Stimulated activated CD8-positive, alpha-beta memory T cell treated with anti-CD3 and anti-CD28 coated beads, Interleukin-4, amount 100 ng/mL, for 1 hour (primary cell): ENCODE measurements at places on chromosomes 7 and 10.

- no peak for DNase-seq
Measured at GRCh38 chr7:150931199-150931869, 46.8 kb downstream of the KCNH2 start.

DNA sequence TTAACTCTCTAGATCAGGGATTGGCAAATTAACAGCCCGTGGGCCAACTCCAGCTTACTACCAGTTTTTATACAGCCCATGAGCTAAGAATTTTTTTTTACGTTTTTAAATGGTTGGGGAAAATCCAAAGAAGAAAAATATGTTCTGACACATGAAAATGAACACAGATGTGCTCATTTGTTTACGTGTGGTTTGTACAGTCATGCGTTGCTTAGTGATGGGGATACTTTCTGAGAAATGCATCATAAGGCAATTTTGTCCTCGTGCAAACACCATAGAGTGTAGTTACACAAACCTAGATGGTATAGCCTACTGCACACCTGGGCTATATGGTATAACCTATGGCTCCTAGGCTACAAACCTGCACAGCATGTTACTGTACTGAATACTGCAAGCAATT, 8.3 kb upstream of the SMKR1 start:
- no peak for DNase-seq

DNA sequence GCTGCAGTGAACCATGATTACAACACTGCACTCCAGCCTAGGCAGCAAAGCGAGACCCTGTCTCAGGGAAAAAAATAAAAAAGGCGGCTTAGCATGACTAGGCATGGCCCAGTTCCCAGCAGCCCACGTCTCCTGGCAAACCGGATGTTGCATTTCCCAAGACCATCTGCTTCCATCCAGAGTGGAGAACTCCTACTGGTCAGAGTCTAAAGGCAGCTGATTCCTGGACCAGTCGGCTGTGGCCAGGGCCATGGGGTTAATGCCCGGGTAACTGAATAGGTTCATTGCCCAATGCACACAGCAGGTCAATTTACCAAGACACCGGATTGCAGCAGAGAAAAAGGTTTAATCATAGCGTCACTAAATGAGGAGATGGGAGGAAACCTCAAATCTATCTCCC, 133.1 kb downstream of the MYL10 start:
- no peak for DNase-seq

DNA sequence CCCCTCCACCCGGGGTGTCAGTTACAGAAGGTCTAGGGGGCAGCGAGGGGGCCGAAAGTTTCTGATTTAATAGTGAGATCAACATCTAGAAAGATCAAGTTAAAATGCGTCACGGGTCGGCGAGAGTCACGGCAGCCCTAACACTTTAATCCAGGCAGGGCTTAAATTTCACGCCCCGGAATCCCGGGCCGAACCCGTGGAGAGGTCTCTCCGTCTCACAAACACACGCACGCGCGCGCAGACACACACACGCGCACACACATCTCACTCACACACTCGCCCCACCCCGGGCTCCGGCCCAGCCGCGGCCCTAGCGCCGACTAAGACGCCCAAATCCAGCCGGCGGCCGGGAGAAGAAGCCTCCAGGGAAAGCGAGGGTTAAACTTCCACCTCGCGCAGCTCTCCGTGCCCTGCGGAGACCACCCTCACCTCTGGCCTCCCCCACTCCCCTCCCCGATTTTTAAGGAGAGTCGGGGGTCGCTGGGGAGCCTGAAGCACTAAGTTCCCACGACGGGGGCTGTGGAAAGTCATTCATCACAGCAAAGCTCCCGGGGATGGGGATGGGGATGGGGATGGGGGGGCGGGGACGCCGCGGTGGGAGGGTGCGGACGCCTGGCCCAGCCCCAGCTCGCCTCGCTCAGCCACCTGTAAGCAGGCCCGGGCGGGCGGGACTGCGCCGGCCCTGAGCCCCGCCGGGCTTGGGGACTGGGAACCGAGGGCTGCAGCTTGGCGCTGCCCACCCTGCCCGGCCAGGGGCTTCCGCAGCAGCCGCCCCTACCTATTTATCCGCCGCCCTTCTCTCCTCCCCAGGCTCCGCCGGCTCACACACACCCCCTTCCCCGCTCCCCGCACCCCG, 1.6 kb downstream of the PDGFA start:
- DNase-seq, result no peak

DNA sequence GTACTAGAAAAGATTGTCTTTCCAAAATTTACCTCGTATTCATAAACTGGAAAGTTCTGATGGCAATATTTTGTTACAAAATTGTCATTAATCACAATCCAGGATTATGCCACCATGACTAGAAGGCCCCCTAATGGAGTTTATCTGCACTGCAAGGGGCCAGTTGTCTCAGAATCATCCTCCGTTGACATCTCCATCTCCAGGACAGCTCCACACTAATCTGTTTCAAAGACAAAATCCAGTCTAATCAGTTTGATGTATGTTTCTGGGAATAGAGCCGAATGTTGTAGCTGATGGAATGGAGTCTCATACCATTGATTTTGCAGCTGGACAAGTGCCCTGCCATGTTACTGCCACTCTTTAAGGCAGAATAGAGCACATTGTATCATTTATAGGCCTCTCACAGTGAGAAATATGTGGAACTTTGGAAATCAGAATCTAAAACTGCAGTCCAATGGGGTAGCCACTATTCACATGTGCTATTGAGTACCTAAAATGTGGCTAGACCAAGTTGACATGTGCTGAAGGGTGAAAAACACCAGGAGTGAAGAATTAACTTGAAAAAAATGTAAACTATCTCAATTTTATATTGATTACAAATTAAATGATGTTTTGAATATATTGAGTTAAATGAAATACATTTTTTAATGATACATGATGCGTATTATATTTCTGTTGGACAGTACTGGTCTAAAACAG, 38.3 kb upstream of the TOMM7 start:
- no peak for DNase-seq

GRCh38 chr10:132443605-132443982, 46.6 kb downstream of the PWWP2B start:
- no peak for DNase-seq

GRCh38 chr10:123402656-123403055, 248.5 kb downstream of the BUB3 start:
- DNase-seq, result no peak

DNA sequence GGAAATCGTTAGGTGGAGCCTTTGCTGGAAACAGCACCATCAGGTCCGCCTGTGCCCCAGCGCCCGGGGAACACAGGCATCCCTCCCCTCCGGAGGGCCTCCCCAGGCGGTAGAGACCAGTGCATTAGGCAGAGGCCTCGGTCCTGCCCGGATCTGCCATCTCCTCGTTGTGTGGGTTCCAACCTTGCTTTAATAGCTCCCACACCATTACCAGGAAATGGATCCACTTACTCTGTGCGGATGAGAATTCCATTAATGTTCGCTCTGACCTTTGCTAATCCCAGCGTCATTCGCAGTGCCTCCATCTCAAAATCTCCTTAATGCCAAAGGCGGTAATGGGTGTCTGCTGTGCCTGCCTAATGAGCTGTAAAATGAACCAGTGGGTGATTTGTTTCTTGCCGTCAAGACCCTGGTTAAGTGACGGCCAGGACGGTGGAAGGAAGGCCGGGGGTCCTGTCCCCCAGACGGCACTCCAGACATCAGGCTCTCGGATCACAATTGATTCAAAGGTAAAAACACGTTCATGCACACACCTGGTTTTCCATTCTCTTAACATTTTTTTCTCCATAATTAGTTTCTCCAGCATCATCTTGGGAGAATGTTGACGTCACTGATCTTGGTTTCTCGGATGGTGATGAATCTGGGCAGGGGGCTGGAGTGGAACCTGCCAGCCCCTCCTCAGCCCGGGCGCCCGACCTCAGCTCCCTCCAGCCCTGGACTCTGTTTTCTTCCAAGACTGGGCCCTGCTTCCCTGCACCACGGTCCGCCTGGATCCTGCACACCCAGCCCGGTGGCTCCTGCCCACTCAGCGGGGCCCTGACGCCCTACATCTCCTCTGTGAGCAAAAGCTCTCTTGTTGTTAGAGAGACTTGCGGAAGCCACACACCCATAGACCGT, 22.8 kb upstream of the FAM20C start:
- no peak for DNase-seq

GRCh38 chr7:41744161-41744560, 41.3 kb upstream of the INHBA start:
- DNase-seq, result no peak

DNA sequence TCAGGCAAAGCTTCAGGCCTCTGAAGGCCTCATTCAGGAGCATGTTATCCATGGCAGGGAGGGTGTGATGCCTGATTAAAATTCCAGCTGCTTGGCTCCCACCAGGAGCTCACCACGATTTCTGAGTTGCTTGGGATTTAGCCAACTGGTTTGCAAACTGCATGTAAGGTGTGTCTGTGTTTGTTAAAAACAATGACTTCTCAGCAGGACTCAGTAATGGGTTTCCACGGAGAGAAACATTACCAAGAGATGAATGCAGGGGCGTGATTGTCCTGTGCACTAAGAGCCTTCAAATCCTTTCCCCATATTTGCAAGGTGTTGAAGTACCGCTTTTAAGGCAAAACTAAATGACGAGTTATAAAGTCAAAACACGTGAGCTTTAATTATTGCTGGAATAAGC, 88.8 kb upstream of the BTBD16 start:
- DNase-seq, result no peak

- no peak for DNase-seq
Measured at GRCh38 chr10:128476845-128477244, 350.6 kb upstream of the MKI67 start.

GRCh38 chr10:116984202-116984990, 20.6 kb downstream of the SHTN1 start:
- no peak for DNase-seq

- no peak for DNase-seq
Measured at GRCh38 chr7:149722356-149722957, 50.9 kb downstream of the ZNF467 start.

DNA sequence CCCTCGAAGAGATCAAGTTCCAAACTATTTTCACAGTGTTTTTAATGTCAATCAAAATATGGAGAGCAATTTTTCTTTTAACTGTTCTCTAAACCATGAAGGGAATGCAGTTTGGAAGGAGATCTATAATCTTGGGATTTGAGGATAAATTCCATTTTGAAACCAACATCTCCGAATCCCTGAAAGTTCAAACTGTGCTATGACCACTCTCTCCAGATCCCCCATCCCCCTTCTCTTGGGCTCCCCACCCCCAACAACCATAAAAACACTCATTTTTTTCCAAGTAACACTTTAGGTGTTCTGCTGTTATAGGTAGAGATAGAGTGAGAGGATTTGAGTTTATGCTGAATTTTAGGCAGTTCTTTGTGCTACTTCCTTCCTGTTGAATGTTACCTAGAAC, 1.7 kb downstream of the CALD1 start:
- DNase-seq, result no peak

- DNase-seq, result no peak
Measured at GRCh38 chr10:79142064-79142491, 73.3 kb downstream of the ZMIZ1 start.

- DNase-seq, result no peak
Measured at GRCh38 chr10:49116509-49117375, 1.4 kb upstream of the VSTM4 start.

GRCh38 chr10:131662851-131663250, 238.0 kb upstream of the PPP2R2D start:
- DNase-seq, result no peak

- DNase-seq, result no peak
Measured at GRCh38 chr7:1725199-1725690, 55.2 kb downstream of the ELFN1 start.

- DNase-seq, result no peak
Measured at GRCh38 chr10:118332948-118333710, 9.0 kb downstream of the FAM204A start.

- no peak for DNase-seq
Measured at GRCh38 chr10:133394801-133395221, 854 bp downstream of the MTG1 start.

DNA sequence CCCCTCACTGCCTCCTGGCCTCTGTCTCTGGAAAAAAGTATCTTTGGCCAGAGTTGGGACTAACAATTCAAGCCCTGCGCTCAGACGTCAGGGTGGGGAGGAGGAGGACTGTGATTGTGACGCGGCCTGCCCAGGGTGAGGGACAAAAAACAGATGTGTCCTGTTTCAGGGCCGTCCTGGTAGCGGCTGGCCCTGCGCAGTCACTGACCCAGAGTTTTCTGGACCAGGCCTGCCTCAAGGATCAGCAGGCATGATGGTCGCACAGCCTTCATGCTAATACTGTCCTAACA, 110.1 kb downstream of the CYTH3 start:
- no peak for DNase-seq

DNA sequence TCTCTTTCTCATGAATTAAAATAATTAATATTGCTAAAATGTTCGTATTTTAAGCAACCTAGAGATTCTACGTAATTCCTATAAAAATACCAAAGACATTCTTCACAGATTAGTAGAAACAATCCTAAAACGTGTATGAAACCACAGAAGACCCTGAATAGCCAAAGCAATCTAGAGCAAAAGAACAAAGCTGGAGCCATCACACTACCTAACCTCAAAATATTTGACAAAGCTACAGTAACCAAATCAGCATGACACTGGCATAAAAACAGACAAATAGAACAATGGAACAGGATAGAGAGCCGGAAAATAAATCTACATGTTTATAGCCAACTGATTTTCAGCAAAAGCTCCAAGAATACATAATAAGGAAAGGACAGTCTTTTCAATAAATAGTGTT, 105.5 kb upstream of the PTN start:
- DNase-seq, result no peak

- no peak for DNase-seq
Measured at GRCh38 chr7:82481499-82482097, 38.0 kb upstream of the CACNA2D1 start.

GRCh38 chr7:7704867-7705266, 13.5 kb downstream of the RPA3 start:
- no peak for DNase-seq

- DNase-seq, result no peak
Measured at GRCh38 chr7:64874114-64874513, 29.0 kb upstream of the ZNF273 start.

- no peak for DNase-seq
Measured at GRCh38 chr10:22321156-22321923, 441 bp downstream of the BMI1 start.

DNA sequence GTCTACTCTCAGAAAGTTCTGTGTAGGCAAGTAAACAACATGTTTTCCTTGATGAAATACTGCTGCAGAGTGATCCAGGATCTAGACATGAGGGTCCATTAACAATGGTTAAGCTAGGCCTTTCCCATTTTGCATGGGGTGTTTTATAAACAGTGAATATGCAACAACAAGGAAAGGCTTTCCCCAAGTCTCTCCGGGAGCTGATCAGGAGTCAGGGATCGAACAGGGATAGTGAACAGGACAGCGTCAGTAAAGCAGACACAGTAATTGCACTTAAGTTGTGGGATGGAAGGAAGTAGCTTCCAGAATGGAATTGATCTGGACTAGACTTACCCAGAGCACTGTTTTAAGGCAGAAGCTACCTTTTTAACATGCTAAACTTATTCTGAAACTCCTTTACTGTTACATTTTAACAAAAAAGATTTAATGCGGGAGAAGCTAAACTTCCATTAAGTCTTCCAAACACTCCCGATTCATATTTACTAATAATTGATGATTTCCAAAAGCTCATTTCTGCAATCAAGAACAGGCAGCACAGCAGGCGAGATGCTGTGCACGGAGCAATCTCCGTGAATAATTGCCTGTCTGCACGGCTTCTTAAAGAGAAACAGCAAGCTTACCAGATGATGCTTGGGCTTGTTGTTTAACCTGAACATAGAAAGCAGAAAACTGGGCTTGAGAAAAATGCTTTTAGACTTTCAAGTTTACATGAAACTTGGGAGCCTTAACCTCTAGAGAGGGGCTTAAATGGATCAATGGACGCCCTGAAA, 50.3 kb upstream of the DOCK1 start:
- no peak for DNase-seq

GRCh38 chr10:119541046-119541445, 1.5 kb downstream of the RGS10 start:
- DNase-seq, result no peak
